ENCODE measurements at places on chromosomes 12 and 14. TPM values are rescaled to one million over a fixed set of nuclear protein-coding genes. Genes with fewer than 3 reads are reported as not detected.

The GPRC5D gene
- total RNA-seq, result not detected

The ADAM20 gene
- total RNA-seq, result 4.6 TPM

The FRS2 gene
- 37.7 TPM for total RNA-seq

The PTPRB gene
- 49.5 TPM for total RNA-seq

The TSPAN19 gene
- not detected for total RNA-seq

The ISM2 gene
- total RNA-seq, result not detected

The ANO2 gene
- 20.1 TPM for total RNA-seq

The DPPA3 gene
- not detected for total RNA-seq

The AKAP5 gene
- total RNA-seq, result 0.11 TPM

The WDHD1 gene
- total RNA-seq, result 0.11 TPM

The IFI27 gene
- 209 TPM for total RNA-seq

The KRT2 gene
- total RNA-seq, result not detected

The CLEC12A gene
- total RNA-seq, result not detected

- no peak for DNase-seq
These were observed 42.9 kb downstream of the CCDC85C start for GRCh38 chr14:99560922-99561683.

DNA sequence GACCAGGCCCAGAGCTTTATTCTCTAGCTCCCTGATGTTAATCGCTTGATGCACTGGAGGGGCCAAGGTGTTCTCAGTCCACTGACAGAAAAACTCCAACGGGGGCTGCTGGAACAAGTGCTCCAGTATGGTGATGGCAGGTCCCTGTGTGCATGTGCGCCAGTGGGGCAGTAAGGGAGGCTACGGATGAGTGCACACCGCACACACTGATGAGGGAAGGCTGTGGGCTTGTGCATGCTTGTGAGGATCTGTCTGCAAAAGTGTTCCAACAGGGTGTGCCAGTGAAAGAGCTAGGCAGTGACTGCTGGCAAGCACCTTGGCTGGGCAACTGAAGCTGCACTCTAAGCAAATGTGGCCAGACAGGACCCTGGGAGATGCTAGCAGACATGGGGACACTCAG is 229.7 kb upstream of the FOXG1 start:
- DNase-seq, result no peak

DNA sequence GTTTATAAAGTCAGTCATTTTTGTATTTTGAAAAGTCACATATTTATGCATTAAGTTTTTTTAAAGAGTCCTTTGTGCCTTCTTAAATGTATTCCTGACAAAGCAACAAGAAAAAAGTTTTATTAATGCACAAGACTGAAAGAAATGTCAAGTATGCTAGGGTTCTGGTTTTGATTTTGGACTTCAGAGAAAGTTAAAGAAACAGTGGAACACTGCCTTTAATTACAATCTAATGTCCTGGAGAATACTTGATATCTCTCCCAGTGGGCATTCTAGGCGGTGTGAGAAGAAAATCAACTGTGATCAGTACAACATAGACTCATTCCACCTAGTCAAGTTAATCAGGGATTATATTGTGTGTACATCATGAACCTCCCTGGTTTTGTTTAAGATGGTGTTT is 49.9 kb downstream of the PRICKLE1 start:
- DNase-seq, result no peak

DNA sequence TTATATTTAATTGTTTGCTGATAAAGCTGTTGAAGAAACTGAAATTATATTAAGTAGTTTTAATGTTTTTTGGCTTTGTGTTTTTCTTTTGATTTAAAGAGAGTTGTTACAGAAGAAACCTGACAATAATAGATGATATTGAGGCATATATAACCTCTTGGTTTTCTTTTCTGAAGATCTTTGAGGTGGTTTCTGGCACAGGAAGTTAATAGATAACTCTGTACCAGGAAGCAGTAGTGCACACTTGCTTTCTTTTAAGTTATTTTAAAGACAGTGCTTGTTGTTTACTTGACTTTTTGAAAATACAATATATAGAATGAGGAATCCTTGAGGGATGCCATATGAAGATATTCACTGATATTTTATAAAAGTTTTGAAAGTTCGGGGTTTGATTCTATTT is 209.0 kb upstream of the FBXO33 start:
- DNase-seq, result no peak

DNA sequence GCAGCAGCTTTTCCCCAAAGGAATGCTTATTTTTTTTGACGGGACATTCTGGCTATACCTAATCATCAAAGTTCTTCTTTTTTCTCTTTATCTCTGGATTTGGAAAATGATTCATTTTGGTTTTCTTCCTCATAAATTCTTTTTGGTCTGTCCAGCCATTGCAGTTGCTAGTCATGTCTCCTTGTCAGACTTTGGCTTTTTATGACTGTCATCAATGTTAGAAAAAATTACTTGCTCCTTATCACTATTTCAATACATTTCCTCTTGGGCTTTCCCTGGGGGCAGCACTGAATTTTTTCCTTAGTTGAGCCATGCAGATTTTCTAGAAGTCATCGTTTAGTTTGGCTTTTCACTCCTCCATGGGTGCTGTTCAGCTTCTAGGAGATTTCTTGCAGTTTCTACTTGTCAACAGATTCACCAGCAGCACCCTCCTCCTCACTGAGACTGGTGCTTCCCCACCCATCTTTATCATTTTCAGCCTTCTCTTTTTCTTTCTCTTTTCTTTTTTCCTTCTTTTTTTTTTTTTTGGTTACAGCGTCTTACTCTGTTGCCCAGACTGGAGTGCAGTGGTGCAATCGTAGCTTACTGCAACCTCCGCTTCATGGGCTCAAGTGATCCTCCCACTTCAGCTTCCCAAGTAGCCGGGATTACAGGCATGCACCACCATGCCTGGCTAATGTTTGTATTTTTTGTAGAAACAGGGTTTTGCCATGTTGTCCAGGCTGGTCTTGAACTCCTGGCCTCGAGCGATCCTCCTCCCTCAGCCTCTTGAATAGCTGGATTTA is 5.2 kb downstream of the ADIPOR2 start:
- DNase-seq, result no peak

GRCh38 chr12:54660320-54660962 is 12.3 kb upstream of the DCD start:
- no peak for DNase-seq

DNA sequence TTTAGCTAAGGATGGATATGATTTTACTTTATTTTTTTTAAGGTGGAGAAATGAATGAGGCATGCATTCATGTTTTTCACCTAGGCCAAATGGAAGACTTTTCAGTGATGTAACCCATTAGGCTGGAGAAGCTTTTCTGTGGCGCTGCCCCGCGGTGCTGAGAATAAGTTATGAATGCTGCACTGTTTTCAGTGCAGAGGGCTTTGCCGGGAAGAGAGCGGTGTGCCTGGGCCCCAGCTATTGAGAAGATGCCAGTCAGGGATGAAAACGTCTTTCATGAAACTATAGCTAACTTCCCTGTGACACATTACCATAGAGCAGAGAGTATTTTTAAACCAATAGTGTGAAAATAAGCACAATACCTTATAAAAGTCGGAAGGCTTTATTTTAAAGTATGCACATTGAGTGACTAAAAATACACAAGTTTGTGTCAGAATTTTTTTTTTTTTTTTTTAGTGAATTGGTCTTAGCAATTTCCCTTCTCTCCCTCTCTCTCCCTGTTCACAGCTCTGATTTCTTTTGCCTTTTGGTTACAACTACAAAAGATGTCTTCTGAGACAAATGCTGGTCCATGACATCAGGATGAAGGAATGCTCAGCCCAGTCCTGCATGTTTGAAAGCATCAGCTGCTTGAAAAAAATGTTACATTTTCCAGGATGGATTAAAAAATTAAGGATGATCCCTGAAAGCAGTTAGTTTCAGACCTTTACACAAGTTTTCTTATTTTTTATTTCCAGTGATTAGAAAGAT is 48.3 kb downstream of the NPAS3 start:
- DNase-seq, result no peak

GRCh38 chr12:26378711-26379110 is 183.3 kb downstream of the SSPN start:
- no peak for DNase-seq

DNA sequence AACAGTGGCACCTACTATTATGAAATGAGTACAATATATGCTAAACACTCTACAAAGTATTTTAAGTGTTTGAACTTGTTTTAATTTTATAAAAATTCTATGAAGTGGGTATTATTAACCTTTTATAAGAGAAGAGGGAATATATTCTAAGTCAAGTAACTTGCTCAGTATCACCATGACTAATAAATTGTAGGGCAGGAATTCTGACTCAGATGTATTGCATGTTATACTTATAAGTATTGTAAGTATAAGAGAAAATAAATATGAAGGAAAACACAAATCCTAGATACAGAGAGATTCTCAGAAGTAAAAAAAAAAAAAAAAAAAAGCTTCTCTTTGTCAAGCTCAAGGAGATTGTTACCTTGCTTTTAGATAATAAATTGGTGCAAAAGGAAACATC is 893.2 kb downstream of the SLC16A7 start:
- DNase-seq, result no peak

DNA sequence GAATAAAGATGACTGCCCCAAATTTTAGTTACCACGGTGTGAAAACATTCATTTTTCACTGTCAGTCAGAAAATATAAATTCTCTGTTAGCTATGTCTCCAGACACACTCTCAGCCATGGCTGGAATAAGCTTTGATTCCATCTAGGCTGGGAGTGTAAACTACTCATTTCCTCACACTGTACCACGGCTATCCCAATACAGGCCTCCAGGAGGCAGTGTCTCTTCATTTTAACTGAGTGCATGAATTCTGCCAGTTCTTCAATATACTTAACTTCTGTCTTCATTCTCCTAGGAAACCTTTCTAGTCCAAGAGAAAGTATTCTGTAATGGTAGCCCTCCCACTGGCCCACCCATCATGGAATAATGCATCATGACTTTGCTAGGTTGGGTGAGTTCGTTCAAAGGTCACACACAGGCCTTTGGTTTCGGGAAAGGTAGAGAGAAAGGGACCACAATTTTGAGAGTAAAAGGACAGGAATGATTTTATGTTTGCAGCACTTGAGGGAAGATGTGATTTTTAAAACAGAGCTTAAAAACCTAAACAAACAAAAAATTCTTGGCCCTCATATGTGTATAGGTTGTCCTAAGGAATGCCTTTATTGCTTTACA is 381.1 kb downstream of the SEC23A start:
- no peak for DNase-seq

- peak; percentile 68 for DNase-seq
These were observed 117.7 kb downstream of the PRKCH start for GRCh38 chr14:61438860-61439765.

DNA sequence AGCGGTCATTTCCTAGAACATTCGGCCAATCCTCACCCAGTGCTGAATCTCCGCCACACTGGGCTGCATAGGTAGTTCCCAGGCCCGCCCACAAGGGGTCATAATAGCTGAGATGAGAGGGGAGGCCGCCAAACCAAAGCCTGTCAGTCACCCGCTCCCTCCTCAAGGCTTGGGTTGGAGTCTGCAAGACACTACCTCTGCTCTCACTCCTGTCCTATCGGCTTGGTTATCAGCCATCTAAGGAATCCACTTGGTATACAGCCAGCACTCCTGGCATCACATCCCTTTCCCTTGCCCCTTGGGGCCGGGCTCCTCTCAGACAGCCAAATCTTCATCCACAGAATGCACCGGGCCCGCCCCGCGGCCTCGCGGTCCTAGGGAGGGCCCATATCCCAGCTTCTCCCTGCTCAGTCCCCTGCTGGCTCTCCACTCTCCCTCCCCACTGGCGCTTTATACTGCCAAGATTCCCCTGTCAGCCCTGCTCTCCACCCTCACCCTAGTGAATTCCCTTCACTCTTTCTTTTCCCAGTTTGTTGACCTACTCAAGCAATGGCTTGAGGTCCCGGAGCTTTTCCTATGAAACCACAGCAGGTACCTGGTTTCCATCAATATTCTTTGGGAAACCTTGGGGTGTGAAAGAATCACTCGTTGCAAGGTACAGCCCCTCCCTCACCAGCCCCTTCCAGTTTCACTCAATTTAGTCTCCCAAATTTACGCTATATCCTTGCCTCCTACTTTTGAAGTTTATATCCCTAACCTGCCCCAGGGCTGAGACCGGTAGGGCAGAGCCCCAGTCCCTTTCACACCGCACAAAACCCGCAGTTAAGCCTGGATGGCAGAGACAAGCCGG is 1.4 kb downstream of the IFFO1 start:
- no peak for DNase-seq

- DNase-seq, result no peak
These were observed 222.3 kb upstream of the NAV3 start for GRCh38 chr12:77608271-77608824.

GRCh38 chr12:105670672-105671071 is 340.2 kb downstream of the C12orf75 start:
- DNase-seq, result no peak

DNA sequence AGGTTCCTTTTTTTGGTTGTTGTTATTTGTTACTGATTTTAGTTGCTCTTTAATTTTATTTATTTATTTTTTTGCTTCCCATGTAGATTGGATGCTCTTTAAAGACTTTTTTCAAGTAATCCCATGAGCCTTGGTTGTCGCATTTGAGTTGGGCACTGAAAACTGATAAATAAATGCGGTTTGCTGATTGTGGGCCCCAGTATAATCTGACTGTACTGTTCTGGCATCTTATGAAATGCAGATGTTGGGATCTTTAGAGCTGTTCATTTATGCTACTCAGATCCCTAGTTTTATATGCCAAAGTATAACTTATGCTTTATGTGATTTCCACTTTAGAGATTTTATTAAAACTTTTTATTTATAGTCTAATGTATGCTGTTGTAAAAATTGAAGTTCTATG is 33.3 kb downstream of the WNK1 start:
- DNase-seq, result no peak

GRCh38 chr14:71183876-71184689 is 276.8 kb downstream of the PCNX1 start:
- no peak for DNase-seq

DNA sequence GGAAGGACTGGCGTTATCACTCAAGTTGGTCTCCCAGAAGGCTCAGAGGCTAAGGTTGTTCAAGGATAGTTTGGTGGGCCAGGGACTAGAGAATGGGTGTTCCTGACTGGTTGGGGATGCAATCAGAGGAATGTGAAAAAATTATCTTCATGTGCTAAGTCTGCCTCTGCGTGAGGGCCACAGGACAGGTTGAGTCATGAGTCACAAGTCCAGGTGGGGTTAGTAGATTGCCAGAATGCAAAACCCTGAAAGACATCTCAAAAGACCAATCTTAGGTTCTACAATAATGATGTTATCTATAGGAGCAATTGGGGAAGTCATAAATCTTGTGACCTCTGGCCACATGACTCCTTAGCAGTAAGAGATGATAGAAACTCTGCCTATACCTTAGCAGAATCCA is 220.1 kb upstream of the EEA1 start:
- no peak for DNase-seq

DNA sequence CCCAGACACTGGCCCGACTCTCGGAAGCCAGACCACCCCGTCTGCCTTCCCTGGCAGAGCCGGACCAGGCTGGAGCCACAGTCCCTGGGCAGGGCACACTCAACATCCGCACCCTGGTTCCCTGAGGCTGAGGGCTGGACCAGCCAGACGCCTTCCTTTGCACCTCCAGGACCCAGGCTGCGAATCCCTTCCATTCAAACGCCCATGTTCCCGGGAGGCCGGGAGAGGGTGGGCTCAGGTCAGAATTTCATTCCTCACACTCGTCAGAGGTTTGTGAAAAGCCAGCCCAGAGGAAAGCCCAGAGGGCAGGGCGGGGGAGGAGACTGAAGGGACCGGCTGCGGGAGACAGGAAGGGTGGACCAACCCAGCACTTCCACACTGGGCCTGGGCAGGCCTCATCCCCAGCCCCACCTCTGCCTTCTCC is 58.7 kb downstream of the LRRC74A start:
- no peak for DNase-seq

- DNase-seq, result no peak
These were observed 25.7 kb downstream of the NUAK1 start for GRCh38 chr12:106113042-106113441.

Data from ascending aorta (tissue), 2 donors.